ENCODE measurements at places on chromosomes 5 and 9.
A peak's percentile ranks its signal among the peaks of the same experiment; 100 is the strongest.

- DNase-seq: no peak
These were observed 57.6 kb downstream of the NR3C1 start for GRCh38 chr5:143345671-143346440.

DNA sequence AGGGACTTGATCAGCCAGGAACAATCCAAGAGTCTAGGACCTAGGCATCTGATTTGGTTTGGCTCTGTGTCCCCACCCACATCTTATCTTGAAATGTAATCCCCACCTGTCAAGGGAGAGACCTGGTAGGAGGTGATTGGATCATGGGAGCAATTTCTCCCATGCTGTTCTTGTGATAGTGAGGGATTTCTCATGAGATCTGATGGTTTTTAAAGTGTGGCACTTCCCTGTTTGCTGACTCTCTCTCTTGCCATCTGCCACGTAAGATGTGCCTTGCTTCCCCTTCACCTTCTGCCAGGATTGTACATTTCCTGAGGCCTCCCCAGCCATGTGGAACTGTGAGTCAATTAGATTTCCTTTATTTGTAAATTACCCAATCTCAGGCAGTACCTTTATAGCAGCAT, 201.7 kb upstream of the ACTBL2 start:
- DNase-seq: no peak

DNA sequence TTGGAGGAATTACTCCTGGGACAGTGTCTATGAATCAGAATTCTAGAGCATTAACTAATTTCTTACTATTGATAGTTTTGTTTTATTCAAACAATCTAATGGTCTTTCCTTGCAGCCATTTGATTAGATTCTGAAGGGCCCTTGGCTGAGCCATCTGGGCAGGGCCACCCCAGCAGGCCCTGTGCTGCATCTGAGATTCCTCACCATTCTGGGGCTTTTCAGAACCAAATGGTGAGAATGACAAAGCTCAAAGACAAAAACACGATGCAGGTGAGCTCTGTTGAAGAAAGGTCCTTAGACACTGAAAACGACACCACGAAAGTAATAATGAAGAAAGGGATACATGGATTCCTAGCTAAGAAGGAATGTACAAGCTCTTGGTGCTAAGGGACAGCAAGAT, 321.0 kb upstream of the IRX4 start:
- no peak for DNase-seq

- peak; percentile 83 for DNase-seq
These were observed 3.8 kb downstream of the CREB3 start for GRCh38 chr9:35736201-35736633.

DNA sequence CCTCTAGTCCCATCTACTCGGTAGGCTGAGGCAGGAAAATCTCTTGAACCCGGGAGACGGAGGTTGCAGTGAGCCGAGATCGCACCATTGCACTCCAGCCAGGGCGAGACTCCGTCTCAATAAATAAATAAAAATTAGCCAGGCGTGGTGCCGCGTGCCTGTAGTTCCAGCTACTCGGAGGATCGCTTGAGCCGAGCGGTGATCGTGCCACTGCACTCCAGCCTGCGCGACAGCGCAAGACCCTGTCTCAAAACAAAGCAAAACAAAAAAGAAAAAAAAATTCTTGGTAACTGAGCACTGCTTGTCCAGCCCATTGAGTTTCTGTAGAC, 710 bp upstream of the WDR55 start:
- no peak for DNase-seq

- no peak for DNase-seq
These were observed 266.7 kb downstream of the PJA2 start for GRCh38 chr5:109143031-109143430.

DNA sequence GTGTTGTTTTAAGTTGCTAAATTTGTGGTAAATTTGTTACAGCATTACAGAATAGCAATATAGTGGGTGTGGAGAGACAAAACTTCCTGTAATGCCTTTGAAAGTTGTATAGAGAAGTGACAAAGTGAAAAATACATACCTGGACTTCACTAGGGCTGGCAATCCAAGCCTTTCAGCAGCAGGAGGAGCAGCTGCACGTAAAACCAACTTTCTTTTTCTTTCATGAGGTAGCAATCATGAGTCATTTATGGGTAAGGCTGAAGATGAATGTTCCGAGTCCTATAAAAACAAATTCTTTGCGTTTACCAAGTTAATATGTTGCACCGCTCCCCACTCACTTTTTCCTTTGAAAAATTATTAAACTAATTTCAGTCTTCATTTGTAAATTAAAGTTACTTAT, 1138.2 kb downstream of the TAF11L14 start:
- DNase-seq: no peak

GRCh38 chr9:78261403-78262001, 25.6 kb downstream of the CEP78 start:
- DNase-seq: peak; percentile 54

DNA sequence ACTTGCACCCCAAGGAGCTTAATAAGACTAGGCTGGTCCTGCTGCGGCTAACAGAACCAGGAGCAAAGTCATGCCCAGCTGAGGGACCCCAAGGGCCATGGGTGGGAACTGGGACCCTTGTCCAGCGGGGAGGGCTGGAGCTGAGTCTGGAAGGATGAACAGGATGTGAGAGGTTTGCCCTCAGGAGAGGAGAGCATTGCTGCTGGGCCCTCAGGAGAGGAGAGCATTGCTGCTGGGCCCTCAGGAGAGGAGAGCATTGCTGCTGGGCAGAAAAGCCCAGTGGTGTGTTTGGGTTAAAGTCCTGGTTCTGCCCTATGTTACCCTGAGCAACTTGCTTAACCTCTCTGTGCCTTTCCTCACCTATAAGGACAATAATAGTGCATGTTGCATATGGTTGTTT, 125.8 kb downstream of the MACROH2A1 start:
- DNase-seq: no peak

GRCh38 chr9:90290716-90291485, 351.7 kb downstream of the DIRAS2 start:
- DNase-seq: no peak

DNA sequence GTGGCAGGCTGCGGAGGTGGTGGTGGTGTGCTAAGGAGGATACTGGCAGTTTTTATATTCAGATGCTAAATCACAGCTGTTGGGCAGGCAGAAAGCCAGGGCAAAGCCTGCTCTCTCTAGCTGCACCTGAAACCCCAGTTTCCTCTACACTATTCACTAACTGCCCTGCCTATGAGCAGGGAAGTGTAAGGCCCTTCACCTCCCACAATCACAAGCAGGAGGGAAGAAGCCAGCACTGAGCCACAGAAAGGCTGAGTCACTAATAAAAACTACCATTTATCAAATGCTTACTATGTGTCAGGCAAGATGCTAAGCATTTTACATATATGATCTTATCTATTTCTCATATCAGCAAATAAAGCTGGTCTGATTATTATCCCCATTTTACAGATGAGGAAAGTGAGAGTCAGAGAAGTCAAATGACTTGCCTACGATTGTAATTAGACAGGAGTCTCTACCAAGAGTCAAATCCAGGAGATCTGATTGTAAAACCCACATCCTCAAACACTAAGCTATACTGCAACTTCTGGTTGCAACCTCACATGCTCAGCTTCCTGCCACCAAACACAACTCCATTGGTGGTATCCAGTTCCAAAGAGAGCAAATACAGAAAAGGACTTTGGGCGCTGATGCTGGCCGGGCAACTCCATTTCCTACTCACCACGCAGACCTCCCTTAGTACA, 17.7 kb upstream of the IL6ST start:
- DNase-seq: no peak

DNA sequence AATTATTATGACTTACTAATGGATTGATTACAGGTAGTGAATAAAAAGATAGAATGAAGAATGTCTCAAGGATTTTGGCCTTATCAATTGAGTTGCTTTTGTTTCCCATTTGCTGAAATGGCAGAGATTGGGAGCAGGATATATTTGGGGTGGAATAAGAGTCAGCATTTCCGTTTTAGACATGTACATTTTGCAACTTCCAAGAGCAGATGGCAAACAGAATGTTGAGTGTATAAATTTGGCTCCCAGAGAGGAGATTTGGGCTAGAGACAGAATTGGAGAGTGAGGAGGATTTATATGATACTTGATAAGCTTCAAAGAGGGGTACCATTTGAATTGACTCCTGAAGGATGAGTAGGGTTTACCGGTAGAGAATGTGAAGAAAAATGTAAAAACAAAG, 437.9 kb upstream of the PAPPA start:
- no peak for DNase-seq

- DNase-seq: peak; percentile 12
These were observed 666.3 kb downstream of the DNAH5 start for GRCh38 chr5:13278148-13278547.

- DNase-seq: no peak
These were observed 52.5 kb downstream of the SHB start for GRCh38 chr9:38016375-38017135.

GRCh38 chr5:173891308-173892116, 3.4 kb downstream of the CPEB4 start:
- DNase-seq: no peak

- peak; percentile 4 for DNase-seq
These were observed 81.6 kb downstream of the NDUFS4 start for GRCh38 chr5:53642061-53642460.

GRCh38 chr5:175347027-175347426, 97.0 kb downstream of the DRD1 start:
- no peak for DNase-seq

DNA sequence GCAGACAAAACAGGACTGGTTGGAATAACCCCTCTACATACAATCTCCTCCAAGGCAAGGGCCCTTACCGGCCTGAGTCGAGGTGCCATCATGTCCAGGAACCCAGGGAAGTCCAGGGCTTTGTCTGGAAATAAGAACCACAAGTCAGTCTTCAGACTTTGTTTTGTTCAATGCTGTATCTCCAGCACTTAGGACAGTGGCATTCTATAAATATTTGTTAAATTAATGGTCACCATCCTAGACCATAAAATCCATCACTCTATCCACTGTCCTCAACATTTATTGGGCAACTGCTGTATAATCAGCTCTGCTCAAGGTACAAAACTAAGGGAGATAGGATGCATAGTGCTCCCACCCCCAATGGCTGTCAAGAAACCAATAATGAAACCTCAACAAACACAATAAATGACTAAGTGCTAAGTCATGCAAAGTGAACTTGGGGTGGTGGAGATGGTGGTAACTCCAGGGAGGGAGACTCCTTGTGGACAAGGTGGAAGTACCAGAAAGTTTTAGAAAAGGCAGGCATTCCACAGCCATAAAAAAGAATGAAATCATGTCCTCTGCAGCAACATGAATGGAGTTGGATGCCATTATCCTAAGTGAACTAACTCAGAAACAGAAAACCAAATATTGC, 5.0 kb downstream of the RELL2 start:
- no peak for DNase-seq

GRCh38 chr9:114779352-114779845, 26.4 kb downstream of the TNFSF15 start:
- no peak for DNase-seq

- DNase-seq: peak; percentile 19
These were observed 89.4 kb downstream of the CDKN2A start for GRCh38 chr9:21904776-21905175.

- no peak for DNase-seq
These were observed 56.9 kb downstream of the KIF24 start for GRCh38 chr9:34272101-34272541.

DNA sequence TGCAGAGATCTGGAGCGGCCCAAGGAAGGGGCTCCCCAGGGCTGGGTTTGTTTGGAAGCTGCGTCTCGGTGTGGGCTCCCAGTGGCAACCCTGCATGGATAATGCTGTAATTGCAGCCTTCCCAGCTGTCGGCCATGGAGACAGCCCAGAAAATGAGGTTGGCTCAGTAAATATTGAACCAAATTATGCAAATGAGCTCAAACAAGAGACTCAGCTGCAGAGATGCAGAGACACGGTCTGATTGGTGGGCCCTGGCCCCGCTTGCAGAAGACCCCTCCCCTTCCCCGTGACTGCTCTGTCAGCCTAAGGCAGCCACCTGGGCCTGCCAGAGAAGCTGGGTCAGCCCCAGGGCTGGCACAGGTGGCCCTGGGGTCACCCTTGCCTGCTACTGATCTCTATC, 75.9 kb downstream of the RAD23B start:
- no peak for DNase-seq

GRCh38 chr5:163809473-163809872, 304.1 kb downstream of the MAT2B start:
- DNase-seq: peak; percentile 45

GRCh38 chr5:6427694-6428093, 21.0 kb upstream of the UBE2QL1 start:
- no peak for DNase-seq

- DNase-seq: no peak
These were observed 1.1 kb upstream of the PFDN1 start for GRCh38 chr5:140303966-140304365.

DNA sequence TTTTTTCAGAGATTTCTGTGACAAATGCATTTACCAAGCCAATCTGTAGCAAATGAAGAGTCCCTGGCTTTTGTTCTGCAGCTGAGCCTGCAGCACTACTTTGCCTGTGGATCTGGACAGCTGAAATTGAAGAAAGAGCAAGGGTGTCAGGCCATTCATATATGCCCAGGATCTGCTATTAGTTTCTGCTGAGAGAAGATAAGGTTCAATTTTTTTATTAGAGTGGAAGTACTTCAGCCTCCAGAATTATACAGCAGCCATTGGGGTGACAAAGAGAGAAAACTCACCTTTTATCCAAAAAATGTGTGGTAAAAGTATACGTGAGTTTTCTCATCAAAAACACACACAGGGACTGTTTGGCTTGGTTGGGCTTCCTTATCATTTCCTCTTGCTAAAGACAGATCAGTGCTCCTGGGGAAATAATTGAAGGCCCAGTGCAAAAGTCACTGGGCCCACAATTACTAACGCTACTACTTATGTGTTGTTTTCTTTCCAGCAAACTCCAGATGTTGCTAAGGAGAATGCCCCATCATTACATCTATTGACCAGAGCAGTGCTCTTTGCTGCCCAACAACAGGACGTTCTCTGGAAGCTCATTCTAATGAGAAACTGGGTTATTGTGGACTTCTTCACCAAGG, 138.6 kb downstream of the CEMIP2 start:
- no peak for DNase-seq

- DNase-seq: no peak
These were observed 18.8 kb downstream of the NUP214 start for GRCh38 chr9:131144201-131144600.

DNA sequence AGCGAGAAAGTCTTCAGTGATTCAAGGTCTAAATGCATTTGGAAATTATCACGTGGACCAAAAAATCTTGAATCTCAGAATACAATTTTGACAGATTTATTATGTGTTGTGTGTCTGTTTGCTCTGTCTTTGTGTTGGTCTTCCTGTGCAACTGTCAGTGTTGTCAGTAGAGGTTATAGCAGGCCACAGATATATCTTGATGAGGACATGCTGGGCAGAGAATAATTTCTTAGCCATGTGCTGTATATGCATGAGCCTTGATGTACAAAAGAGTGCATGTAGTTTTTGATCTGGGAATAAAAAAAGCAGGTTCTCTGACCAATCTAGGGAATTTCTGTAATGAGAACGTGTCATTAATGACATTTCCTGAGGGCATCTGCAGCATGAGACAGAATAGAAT, 57.6 kb downstream of the ZSWIM6 start:
- no peak for DNase-seq

GRCh38 chr5:62828742-62829603, 250.4 kb downstream of the LRRC70 start:
- no peak for DNase-seq

Measured in OCI-LY7 (cell line).